Kidney (tissue), 22 donors: ENCODE measurements at places on chromosomes 12 and 14.

- DNase-seq = no peak
These were observed 91.7 kb downstream of the DERA start for GRCh38 chr12:16002880-16003279.

DNA sequence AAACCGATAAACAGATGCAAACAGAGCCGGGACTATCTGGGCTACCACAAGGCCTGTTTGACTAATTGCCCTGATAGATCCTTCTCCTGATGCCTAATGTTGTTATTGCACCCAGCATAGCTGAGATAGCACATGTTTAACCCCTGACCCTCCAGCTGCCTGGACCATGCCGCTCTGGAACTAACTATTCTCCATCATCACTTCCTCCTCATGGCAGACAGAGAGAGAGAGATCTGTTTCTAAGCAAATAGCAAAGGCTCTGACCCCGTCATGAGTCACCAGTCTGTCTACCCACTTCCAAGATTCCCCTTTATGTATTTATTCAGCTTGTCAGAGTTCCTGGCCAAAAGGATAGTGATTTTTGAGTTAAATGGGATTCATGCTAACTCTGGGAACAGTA, 58.2 kb upstream of the FLRT2 start:
- peak; percentile 39 for DNase-seq

DNA sequence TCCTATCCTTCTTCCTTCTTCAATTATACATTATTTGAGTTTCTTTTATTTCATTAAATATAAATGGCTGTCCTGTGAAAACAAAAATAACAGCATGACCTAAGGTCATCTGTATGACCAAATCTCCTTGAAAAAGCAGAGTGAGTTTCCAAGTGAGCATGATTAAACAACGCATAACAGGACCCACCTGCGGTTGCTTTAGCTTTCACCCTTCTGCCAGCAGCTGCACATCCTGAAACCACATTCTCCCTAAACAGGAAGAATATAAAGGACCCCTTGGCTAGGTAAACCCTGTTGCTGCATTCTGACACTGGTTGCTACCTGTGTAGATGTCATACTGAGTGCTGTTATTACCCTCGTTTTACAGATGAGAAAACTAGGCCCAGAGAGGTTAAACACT, 42.8 kb upstream of the CPM start:
- DNase-seq = no peak

DNA sequence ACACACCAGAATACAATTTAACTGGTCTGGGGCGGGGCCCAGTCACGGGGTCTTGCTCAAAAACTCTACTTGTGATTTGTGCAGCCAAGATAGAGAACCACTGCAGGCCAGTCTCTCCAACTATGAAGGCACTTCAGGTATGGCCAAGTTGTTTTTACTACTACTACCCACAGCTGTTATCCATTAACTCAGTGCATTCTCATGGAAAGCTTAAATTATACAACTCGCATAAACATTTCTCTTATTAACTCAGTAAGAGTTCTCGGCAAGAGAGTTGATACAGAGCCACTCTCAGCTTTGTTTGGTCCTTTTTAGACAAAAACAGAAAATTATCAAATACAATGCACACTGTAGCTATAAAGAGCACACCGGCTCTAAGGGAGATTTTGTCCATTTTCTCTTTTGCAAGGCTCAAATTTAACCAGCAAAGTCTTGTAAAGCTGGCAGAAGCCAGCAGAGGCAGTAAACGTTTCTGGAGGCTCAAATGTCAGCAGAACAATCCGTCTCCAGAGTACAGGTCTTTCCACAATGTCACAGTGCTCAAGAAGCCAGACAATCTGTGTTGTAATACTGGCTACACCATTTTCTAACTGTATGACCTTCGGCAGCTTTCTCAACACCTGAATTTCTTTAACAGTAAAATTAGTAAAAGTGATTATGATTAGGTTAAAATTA, 85.9 kb downstream of the PTGER2 start:
- DNase-seq = peak; percentile 88

DNA sequence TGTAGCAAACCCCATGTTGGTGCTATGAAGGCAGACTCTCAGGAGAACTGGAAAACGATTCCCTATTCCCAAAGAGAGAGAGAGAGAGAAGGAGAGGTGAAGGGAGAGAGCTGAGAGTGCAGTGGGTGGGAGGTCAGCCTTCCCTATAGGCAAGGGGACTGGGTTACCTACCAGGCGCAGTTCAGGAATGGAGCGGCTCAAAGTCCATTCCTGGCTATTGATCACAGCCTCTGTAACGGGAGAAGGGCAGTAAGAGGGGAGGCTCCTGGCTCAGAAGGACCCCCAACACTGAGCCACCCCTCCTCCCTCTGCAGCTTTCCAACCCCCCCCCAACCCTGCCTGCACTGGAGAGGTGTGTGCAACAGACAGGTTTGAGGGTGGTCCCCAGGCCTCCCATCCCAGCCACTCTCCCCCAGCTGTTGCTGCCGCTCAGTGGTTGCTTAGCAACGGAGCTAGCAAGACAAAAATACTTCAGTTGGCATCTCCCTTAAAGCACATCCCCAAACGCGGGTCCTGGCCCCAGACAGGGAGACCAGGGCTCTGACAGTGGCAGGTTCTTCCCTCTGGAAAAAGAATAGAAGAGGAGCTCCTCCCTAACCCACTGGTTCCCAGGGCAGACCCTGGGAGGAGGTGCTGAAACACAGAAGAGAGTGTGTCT, 3.2 kb downstream of the AGAP2 start:
- no peak for DNase-seq

DNA sequence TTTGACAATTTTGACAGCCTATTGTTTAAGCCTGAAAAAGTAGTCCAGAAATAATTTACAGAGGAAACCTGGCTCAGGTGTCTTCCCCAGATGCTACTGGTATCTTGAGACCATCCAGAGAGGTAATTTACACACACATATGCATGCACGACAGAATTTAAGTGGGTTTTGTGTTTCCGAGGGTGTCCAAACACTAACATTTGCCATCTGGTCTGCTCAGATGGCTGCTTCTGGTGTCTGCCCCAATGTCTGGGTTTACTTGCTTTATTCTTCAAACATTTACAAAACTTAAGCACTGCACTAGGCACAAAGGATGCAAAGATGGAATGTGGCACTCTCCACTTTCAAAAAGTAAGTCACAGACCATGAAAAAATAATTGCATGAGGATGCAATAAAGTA, 226.6 kb upstream of the EGLN3 start:
- DNase-seq = no peak

DNA sequence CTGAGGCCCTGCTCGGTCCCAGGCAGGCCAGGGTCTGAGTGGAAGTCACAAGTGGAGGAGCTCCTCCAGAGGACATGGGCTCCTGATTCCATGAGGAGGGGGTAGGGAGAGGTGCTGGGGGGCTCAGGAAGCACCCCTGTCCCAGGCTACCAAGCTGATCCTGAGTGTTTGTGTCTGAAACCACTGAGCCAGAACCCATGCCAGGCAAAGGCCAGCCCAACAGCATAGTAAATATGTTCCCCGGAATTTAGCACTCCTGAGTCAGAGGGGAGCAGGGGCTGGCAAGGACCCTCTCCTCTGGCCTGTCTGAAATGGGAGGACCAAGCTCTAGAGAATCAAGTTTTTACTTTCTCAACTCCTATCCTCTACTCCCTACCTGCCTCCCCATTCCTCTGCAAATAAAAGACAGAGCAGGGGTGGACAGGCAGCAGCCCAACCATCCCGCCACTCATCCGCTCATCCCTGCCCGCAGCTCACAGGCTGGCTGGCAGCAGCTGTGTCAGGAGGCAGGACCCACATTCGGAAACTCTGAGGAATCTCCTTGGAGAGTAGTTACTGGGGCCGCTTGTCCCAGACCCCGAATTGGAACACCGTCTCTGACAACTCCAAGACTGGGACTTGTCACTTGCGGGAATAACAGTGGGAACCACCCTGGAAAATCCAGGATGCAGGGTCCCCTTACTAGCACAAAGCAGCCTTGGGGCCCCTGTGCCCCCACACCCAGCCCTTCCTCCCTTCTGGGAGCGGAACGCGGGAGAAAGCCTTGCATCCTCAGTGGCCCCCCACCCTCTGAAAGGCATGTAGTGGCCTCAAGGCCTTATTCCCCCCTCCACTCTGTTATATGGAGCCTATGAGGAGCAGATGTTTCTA, 102.5 kb downstream of the ZFP36L1 start:
- no peak for DNase-seq

DNA sequence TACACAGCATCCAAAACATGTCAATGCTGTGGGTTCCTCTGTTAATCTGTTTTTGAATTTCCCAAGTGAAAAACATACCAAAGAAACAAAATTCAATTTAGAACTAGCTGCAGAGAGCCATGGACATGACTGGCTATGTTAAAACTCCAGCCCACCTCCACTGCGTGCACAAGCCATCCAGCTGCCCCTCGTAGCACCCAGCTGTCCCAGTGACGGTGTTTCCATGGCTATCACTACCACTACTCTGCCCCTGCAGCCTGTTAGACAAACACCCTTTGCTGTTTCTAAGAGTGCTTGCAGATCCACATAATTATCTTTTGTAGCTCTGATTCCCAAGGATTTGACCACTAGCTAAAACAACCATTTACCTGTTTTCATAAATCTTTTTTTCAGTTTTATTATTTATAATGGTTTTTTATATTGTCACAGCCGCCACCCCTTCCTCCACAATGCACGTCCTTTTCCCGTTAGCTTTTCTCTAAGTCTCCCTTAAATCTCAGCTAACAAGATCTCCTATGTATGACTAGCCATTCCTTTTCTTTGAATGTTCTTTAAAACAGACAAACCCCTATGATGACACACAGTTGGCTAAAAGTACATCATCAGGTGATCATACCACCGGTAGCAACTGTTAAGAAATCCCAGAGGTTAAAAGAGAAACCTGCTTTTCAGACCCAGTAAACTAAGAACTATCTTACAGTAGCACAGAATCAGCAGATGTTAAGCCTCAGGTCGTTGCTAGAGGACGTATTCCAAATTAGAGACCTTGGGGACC, 37.8 kb upstream of the NAA30 start:
- no peak for DNase-seq
